ENCODE measurements at places on chromosomes 7 and 10. TPM values are rescaled to one million over a fixed set of nuclear protein-coding genes. Genes with fewer than 3 reads are reported as not detected.

TEX36 gene
- total RNA-seq, result not detected

COL1A2 gene
- 4,473 TPM for total RNA-seq

PNLIPRP1 gene
- total RNA-seq, result not detected

CYP3A7 gene
- total RNA-seq, result not detected

DNA sequence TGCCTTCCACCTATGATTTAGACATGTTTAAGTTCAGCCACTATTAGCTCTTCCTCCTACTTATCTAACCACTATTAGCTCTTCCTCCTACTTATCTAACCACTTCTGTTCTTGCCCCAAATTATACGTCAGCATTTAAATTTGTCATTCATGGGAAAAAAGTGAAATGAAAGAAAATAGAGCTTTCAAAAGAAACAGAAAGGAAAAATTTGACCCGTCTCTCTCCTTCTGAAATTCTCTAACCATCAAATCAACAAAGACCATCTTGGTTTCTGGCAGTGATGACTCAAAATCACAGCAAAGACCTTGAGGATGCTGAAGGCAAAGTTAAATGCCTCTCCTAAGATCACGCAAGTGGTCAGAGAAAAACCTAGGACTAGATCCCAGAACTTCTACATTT is 2.6 kb downstream of the LIPA start:
- H3K36me3 ChIP-seq, result no peaks in the 10 kb centered on the region
- H3K4me3 ChIP-seq, result no peak overlapping the region
- H3K4me1 ChIP-seq, result peaks cover 5% of the 10 kb centered on the region

DNA sequence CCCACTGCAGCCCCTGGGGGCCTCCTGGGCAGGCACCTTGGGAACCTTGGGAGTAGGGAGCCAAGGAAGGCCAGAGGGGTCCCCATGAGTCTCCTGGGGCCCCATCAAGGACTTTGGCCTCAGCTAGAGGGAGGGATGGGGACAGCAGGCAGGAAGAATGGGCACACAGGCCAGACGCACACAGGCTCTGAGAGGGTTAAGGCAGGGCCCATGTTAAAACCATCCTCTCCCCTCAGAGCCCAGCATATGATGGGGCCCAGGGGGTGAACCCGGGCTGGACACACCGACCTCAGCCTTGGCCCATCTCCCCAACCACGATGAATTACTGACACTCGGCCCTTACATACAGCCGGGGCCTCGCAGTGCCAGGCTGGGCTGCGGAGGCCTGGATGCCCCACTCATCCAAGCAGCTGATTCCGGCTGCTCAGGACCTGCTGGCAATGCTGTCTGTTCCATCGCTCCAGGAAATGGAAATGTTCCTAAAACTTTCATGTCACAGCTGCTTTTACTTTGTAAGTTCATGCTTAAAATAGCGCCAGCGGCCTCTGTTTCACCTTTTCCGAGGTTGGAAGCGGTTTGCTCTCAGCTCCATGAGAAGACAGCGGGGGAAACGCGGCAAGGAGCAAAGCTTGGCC is 17.3 kb upstream of the INPP5A start:
- H3K27ac ChIP-seq, result no peak overlapping the region
- H3K4me3 ChIP-seq, result no peak overlapping the region
- H3K27me3 ChIP-seq, result no peaks in the 10 kb centered on the region
- peaks cover 48% of the 10 kb centered on the region for H3K4me1 ChIP-seq

GRCh38 chr10:3422282-3422681 is 249.7 kb upstream of the PITRM1 start:
- no peaks in the 10 kb centered on the region for H3K36me3 ChIP-seq
- H3K4me3 ChIP-seq, result no peak overlapping the region
- peaks cover 51% of the 10 kb centered on the region for H3K4me1 ChIP-seq

DNA sequence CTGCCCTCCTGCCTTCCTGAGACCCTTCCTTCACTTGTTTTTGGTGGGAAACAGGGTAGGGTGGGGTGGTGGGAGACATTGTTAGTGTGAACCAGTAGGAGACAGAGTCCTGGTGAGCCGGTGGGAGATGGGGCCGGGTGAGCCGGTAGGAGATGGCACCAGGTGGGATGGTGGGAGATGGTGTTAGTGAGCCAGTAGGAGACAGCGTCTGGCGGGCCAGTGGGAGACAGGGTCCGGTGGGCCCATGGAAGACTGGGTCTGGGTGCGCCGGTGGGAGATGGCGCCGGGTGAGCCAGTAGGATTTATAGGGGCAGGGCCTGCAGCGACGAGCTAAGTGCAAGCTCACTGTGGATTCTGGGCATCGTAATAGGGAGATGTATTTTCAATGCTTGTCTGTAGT is 116.8 kb downstream of the TRRAP start:
- H3K27me3 ChIP-seq, result no peaks in the 10 kb centered on the region
- H3K36me3 ChIP-seq, result peaks cover 82% of the 10 kb centered on the region
- no peak overlapping the region for H3K27ac ChIP-seq

- no peaks in the 10 kb centered on the region for H3K27me3 ChIP-seq
- no peaks in the 10 kb centered on the region for H3K4me1 ChIP-seq
- DNase-seq, result no peak
- H3K36me3 ChIP-seq, result no peaks in the 10 kb centered on the region
- no peak overlapping the region for H3K27ac ChIP-seq
Measured at GRCh38 chr7:15972862-15973275, 286.4 kb upstream of the MEOX2 start.

GRCh38 chr7:132234711-132235110 is 341.6 kb downstream of the PLXNA4 start:
- H3K36me3 ChIP-seq, result no peaks in the 10 kb centered on the region
- no peak overlapping the region for H3K27ac ChIP-seq

DNA sequence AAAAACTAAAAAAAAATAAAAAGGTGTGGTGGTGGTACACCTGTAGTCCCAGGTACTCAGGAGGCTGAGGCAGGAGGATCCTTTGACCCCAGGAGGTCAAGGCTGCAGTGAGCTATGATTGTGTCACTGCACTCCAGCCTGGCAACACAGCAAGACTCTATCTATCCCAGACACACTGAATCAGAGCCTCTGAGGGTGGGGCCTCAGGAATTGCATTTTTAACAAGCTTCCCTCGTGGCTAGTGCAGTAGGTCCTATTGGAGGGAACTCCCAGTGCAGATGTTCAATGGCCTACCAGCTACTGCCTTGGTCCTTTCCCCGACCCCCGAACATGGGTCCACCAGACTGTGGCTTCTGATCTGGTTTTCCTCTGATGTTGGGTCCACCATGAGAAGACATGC is 14.9 kb downstream of the STRA8 start:
- H3K27me3 ChIP-seq, result peaks cover 5% of the 10 kb centered on the region
- no peak overlapping the region for H3K4me3 ChIP-seq
- H3K4me1 ChIP-seq, result peaks cover under 1% of the 10 kb centered on the region
- no peak overlapping the region for H3K27ac ChIP-seq

DNA sequence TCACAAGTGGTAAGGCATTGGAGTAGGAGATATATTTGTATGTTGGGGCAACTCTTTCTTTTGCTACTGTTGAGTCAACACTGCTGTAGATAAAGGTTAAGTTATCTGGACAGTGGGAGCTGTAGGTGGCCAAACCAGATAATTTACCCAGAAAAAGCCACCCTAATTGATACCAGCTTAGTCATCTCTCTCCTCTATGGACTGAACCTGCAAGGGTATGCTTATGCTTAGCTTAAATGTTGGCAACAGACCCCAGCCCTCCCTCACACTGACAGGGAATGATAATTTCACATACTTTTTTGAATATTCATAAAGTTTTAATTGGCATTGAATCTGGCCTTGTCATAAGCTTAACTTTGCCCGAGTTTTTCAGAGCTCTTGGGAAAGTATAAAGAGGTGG is 66.3 kb downstream of the CREB5 start:
- peaks cover 3% of the 10 kb centered on the region for H3K27me3 ChIP-seq
- H3K4me3 ChIP-seq, result no peak overlapping the region
- H3K27ac ChIP-seq, result no peak overlapping the region
- peaks cover 49% of the 10 kb centered on the region for H3K4me1 ChIP-seq
- DNase-seq, result peak; percentile 33

- H3K4me3 ChIP-seq, result no peak overlapping the region
- H3K4me1 ChIP-seq, result peaks cover 67% of the 10 kb centered on the region
- H3K27me3 ChIP-seq, result no peaks in the 10 kb centered on the region
- DNase-seq, result peak; percentile 82
Measured at GRCh38 chr10:79166312-79166721, 97.6 kb downstream of the ZMIZ1 start.

GRCh38 chr7:365593-365992 is 75.6 kb downstream of the FOXL3 start:
- H3K4me1 ChIP-seq, result peaks cover 6% of the 10 kb centered on the region
- H3K27me3 ChIP-seq, result peaks cover 10% of the 10 kb centered on the region
- no peak for DNase-seq
- H3K27ac ChIP-seq, result no peak overlapping the region
- no peak overlapping the region for H3K4me3 ChIP-seq

DNA sequence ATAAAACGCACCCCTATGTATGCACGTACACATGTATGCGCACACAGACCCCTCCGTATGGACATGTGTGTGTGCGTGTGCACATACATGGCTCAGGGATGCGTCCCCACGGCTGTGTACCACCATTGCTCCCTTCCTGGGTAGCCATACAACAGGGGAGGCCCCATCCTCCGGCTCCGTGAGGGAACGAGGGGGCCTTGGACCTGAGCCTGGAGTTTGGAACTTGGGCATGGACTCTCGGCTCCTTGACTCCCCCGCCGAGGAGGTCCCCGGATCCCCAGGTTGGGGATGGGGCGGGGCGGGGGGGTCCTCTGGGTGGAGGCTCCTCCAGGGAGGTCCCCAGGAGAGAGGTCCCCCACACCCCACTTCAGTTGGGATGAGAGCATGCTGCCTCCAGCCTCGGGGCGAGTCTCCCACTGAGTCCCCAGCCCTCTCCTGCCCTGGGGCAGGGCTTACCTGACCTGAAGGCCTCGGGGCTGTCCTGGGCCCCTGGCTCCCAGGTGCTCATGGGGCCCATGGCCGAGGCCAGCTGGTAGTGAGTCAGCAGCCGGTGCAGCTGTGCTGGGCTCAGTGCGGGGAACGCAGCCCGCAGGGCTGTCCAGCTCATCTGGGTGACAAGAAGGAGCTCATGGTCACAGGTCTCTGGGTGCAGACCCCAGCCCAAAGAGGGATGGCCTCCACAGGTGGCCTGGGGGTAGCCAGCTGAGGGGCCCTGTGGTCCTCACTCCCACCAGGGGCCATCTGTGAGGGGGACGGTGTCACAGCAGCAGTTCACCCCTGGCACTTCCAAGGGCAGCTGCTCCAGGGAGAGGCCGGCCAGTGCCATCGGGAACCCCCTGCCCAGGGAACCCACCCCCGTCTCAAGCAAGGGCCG is 29.9 kb downstream of the AP5Z1 start:
- peaks cover 18% of the 10 kb centered on the region for H3K27me3 ChIP-seq
- H3K27ac ChIP-seq, result no peak overlapping the region
- no peaks in the 10 kb centered on the region for H3K36me3 ChIP-seq
- no peak for DNase-seq
- no peaks in the 10 kb centered on the region for H3K4me1 ChIP-seq

Measured in SJSA1 (cell line).